ENCODE measurements at places on chromosomes 3 and 15.

DNA sequence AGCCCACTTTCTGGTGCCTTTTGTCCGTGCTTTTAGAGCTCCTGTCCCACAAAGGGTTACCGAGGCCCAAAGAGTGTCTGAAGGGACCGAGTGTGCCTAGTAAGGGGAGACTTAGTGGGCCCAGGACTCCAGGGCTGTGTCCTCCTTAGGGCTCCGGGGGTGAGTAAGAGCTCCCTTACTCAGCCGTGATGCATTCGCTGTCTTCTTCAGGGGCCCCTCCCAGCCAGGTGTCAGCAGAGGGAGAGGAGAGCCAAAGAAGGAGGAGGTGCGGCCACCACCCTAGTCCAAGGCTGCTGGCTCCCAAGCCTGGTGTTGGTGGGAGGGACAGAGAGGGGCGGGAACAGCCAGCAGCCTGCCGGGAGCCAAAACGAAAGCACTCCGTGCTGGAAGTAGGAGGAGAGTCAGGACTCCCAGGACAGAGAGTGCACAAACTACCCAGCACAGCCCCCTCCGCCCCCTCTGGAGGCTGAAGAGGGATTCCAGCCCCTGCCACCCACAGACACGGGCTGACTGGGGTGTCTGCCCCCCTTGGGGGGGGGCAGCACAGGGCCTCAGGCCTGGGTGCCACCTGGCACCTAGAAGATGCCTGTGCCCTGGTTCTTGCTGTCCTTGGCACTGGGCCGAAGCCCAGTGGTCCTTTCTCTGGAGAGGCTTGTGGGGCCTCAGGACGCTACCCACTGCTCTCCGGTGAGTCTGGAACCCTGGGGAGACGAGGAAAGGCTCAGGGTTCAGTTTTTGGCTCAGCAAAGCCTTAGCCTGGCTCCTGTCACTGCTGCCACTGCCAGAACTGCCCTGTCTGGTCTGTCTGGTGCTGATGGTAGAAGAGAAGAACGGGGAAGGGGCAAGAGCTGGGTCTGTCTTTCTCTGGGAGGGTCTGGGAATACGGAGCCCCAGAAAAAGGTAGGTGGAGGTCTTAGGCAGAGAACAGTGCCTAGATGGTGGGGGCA is at the start of gene IL17RC:
Gene IL17RC (plus strand): TSS at position 365 of the 947 bp plus-strand sequence. CDS start 218 bp downstream, at position 583.
- DNase-seq: no peak

GRCh38 chr3:10708216-10708893 is 107.7 kb upstream of the SLC6A11 start:
- DNase-seq: no peak

GRCh38 chr3:69273896-69274295 is 112.0 kb downstream of the FRMD4B start:
- DNase-seq: no peak

GRCh38 chr15:77874063-77874462 is 203.4 kb downstream of the TBC1D2B start:
- DNase-seq: no peak

Measured in stimulated activated CD4-positive, alpha-beta T cell treated with anti-CD3 and anti-CD28 coated beads, Interleukin-12 subunit alpha, Interleukin-12 subunit beta, amount 100 ng/mL, for 24 hours (primary cell).